Stimulated activated CD4-positive, alpha-beta T cell treated with anti-CD3 and anti-CD28 coated beads, TNF-alpha, amount 100 ng/mL, for 1 hour (primary cell): ENCODE measurements at places on chromosomes 11 and 22.
A peak's percentile ranks its signal among the peaks of the same experiment; 100 is the strongest.

DNA sequence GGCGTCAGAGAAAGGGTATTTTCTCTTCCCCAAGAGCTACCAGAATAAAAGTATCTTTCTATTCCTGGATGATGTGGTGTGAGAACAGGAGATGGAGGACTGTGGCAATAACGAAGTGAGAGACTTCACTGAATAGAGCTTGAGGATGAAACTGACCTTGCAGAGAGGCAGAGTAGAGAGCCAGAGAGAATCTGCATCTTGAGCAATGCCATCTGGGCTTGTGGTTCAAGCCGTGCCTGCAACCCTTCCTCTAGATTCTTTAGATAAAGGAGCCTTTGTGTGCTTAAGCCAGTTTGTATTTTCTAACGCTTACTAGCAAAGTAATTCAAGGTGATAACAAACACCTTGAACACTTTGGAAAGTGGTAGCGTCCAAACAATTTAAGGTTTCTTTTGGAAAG, 2.2 kb downstream of the ME3 start:
- DNase-seq = no peak

DNA sequence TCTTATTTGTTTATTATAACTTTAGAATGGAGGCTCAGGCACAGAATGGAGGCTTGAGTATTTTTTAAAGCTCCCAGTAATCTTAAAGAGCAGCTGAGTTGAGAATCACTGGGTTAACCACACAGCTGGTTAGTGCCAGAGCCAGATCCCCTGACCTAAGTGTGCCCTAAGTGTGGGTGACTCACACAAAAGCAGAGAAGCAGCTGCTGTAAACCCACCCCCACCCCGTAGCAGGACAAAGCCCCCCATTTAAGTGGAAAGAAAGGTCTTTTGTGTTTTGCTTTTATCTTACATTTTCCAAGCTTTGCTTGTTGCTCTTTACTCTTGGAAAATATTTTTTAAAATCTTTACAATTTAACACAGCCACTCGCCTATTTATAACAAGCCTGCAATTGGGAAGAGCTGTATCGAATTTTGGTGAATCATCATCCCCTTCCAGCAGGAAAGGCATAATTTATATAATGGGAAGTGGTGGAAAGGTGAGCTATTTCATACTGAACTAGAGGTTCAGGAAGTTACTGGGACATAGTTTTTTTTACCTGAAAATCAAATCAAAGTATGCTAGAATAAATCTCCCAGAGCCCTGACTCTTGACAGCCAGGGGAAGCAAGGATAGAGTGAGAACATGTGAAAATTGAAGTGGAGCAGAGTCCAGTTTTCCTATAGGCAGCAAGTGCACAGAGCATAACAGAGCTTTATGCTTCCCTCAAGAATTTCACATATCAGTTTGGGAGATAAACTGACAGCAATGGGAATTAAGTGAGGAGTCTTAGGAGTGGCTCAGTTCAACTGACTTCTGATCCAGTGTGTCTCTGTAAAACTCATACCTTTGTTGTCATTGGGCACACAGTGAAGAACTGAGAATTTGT, 405.7 kb downstream of the AASDHPPT start:
- DNase-seq = no peak

- DNase-seq = no peak
Measured at GRCh38 chr11:33772300-33772699, 2.0 kb downstream of the FBXO3 start.

DNA sequence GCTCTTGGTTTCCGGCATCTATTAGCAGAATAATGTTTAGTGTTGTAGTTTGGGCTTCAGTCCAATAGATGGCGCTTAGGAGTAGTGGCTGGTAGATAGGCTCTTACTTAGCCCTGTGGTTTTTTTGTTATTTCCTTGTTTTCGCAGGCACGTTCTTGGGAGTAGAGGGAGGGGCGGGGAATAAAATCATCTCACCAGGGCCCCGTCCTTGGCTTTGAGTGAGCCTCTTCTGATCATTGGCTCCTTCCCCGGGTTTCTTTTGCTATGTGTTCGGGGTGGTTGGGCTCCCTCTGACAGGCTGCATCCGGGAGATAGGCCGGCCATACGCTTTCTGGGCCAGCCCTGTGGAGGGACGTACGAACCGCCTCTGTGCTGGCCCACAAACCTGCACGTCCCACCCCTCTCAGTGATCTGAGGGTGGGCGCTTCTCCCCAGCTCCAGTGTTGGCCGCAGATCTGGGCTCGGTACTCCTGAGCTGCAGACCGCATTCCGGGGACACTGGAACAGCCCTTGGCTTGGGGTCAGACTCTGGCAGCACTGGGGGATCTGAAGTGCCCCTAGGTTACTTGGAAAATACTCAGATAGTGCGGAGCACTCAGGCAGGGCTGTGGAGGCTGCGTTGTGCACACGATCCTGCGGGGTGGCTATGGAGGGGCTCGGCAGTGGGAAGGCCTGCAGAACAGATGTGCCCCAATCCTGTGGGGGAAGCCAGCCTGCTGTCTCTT, 217.0 kb downstream of the DYNC2H1 start:
- DNase-seq = no peak

- DNase-seq = peak; percentile 38
Measured at GRCh38 chr11:128725630-128726319, 31.9 kb downstream of the FLI1 start.

GRCh38 chr22:27791159-27791858, 10.2 kb downstream of the MN1 start:
- no peak for DNase-seq

DNA sequence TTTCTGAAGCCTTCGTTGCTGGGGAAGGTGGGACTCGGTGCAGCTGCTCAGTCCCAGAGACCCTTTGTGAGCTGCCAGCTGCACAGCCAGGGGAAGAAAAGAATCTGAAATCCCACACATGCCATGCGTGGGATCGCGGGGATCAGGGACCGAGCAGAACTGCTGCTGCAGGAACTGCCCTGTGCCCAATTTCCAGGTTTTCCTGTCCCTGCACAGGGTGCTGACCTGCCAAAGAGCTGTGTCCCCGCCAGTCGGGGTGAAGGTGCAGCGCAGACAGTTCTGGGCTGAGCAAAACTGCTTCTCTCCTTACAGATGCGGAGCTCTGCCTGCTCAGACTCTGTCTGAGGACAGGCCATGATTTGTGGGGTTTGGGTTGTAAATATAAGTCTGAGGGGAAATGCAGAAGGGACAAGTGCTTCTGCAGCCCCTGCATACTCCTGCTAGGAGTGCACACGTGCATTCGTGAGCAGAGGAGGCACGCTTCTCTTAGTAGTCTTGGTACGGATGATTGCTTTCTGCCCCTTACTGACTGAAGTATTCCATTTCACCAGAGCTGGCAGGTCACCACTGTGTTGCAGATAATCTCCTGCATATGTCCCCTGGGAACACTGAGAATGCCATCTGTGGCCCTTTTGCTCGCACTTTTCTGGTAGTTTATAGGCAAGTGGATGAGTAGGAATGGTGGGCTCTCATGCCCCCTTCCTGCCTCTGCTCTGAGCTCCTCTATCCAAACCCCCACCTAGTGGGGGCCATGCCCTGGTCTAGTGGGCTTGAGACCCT, 141.4 kb downstream of the PARVA start:
- DNase-seq = no peak

- DNase-seq = no peak
Measured at GRCh38 chr22:24112188-24112587, 69.1 kb upstream of the SUSD2 start.
